ENCODE measurements at places on chromosomes 13 and 19. TPM values are rescaled to one million over a fixed set of nuclear protein-coding genes. Genes with fewer than 3 reads are reported as not detected.

PLEKHF1 gene
- total RNA-seq = 6.8 TPM

TBXA2R gene
- 0.30 TPM for total RNA-seq

C19orf53 gene
- total RNA-seq = 58.8 TPM

CD22 gene
- total RNA-seq = not detected

BRCA2 gene
- total RNA-seq = 9.4 TPM

PCDH20 gene
- not detected for total RNA-seq

RFPL4A gene
- under 0.01 TPM for total RNA-seq

ZNF93 gene
- 9.6 TPM for total RNA-seq

GET3 gene
- 89.0 TPM for total RNA-seq

RPS15 gene
- 821 TPM for total RNA-seq

ZIK1 gene
- total RNA-seq = 1.6 TPM

LRG1 gene
- total RNA-seq = 0.30 TPM

KLK10 gene
- total RNA-seq = not detected

CEBPA gene
- under 0.01 TPM for total RNA-seq

KLK2 gene
- not detected for total RNA-seq

LCP1 gene
- total RNA-seq = not detected

DPF1 gene
- total RNA-seq = 1.6 TPM

SELENOV gene
- total RNA-seq = not detected

CERS1 gene
- total RNA-seq = 2.0 TPM

KLF12 gene
- total RNA-seq = 9.4 TPM

FAM32A gene
- total RNA-seq = 118 TPM

B3GNT3 gene
- total RNA-seq = not detected

MUC16 gene
- total RNA-seq = not detected

NKG7 gene
- not detected for total RNA-seq

TEX29 gene
- total RNA-seq = not detected

MCEMP1 gene
- not detected for total RNA-seq

MAP4K1 gene
- 0.15 TPM for total RNA-seq

NLRP5 gene
- not detected for total RNA-seq

ZNF829 gene
- total RNA-seq = 1.3 TPM

BRSK1 gene
- total RNA-seq = 0.65 TPM

SHANK1 gene
- total RNA-seq = 0.97 TPM

RGCC gene
- 34.8 TPM for total RNA-seq

UBE2L5 gene
- not detected for total RNA-seq
